M059J (cell line): ENCODE measurements at places on chromosomes 5 and 9.

GRCh38 chr5:24059006-24059405, 551.6 kb downstream of the PRDM9 start:
- DNase-seq: peak; percentile 10

DNA sequence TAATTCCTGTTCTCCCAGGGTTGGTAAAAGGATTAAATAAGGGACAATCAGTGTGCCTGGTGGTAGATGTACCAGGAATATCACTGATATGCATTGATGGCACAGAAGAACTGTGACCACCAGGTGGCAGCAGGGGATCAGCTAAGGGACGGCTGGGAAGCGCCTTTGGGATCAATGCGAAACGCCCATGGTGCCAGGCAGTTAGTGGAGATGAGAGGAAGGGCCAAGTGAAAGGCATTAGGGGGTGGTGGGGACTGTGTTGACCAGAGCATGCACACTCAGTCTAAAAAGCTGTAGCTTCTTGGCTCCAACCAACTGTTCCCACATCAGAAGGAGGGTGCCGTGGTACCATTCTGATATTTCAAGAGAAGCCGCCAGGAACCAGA, 55.6 kb downstream of the ARHGEF37 start:
- peak; percentile 66 for DNase-seq

- no peak for DNase-seq
Observed at GRCh38 chr9:77803423-77803822, 155.3 kb upstream of the GNA14 start.

DNA sequence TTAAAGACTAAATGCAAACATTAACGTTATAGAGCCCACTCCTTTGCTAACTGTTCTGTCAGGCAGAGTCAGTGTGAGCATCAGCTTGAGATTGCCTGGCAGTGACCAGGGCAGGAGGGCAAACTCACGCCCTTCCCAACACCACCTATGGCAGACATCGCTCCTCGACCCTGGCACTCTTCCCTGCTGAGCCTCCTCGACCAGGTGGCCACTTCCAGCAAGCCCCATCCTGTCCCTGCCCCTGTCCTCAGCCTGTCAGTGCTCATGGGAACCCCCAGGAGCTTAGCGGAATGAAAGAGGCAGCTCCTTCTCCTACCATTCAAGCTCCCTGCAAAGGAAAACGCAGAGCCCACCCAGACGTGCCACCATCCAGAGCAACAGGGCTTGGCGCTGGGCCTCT, 42.0 kb downstream of the PRRT1B start:
- no peak for DNase-seq

- peak; percentile 84 for DNase-seq
Observed at GRCh38 chr9:27427272-27427643, 96.8 kb upstream of the IFNK start.

- peak; percentile 99 for DNase-seq
Observed at GRCh38 chr5:150112201-150113046, 26.1 kb upstream of the CSF1R start.

DNA sequence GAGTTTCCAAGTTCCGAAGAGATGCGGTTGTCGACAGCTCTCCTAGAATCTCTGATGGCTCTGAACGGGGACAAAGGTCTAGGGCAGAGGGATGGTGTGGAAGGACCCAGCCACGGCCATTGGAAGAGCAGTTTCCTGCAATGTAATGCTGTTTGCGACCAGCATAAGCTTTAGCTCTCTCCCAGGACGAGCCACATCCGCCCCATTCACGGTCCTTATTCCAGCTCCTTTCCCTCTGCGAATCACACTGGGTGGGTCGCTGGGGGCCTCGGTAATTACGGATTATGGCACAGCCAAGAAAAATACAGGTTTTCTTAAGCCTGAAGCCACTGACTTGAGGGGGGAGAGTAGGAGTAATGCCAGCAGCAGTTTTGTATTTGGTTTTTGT, 22.7 kb downstream of the ANXA2R start:
- DNase-seq: peak; percentile 58

DNA sequence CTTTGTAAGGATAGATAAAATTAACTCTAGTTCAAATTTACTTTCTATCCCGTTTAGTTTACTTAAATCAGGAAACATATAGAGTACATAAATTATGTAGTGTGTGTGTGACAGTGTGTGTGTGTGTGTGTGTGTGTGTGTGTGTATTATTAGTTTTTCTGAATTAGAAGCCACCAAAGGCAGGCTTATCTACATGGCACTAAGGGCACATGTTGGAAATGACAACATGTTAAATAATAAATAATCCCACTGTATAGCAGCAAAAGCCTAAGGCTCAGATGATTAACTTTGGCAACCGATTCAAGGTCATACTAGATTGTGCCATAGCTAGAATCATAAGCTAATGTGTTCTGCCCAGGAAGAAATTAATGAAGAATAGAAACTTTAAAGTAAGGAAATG, 54.6 kb downstream of the MEGF9 start:
- DNase-seq: no peak

- peak; percentile 35 for DNase-seq
Observed at GRCh38 chr5:177478711-177479646, 5.5 kb upstream of the DBN1 start.

GRCh38 chr5:15495026-15495425, 5.0 kb upstream of the FBXL7 start:
- peak; percentile 32 for DNase-seq

- DNase-seq: no peak
Observed at GRCh38 chr9:69215774-69216485, 41.9 kb downstream of the TJP2 start.

- no peak for DNase-seq
Observed at GRCh38 chr5:101045689-101046088, 142.6 kb upstream of the ST8SIA4 start.

- no peak for DNase-seq
Observed at GRCh38 chr5:4882186-4882585, 257.9 kb upstream of the ADAMTS16 start.

GRCh38 chr5:132218321-132218720, 9.3 kb downstream of the P4HA2 start:
- no peak for DNase-seq

DNA sequence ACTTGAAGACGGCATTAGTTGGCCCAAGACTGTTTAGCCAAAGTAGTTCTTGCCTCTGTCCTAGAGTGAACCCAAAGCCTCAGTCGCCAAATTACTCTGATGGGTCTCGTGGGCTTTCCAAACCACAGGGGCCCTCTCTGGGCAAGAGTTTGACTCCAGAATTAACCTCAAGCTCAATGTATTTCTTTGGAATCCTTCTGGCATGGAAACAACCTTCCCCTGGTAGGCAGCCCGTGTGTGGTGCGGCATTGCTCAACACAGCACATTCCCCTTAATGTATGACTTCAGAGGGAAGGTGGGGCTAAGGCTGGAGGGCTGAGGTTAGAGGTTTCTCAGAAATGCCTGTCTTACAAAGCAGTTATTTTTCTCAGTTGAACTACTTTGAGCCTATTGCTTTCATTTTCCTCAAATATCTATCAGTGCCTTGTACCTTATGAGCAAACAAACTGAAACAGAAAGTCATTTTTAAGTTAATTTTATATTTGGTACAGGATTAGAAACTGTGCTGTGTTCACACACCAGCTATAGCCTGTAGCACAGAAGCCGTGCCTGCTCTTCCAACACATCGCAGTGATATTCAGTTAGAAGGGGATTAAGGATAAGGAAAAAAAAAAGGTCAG, 123.9 kb upstream of the HAPLN1 start:
- DNase-seq: peak; percentile 81

- no peak for DNase-seq
Observed at GRCh38 chr9:33167972-33168461, 881 bp upstream of the B4GALT1 start.

- peak; percentile 70 for DNase-seq
Observed at GRCh38 chr5:169094586-169095409, 206.1 kb downstream of the SLIT3 start.

DNA sequence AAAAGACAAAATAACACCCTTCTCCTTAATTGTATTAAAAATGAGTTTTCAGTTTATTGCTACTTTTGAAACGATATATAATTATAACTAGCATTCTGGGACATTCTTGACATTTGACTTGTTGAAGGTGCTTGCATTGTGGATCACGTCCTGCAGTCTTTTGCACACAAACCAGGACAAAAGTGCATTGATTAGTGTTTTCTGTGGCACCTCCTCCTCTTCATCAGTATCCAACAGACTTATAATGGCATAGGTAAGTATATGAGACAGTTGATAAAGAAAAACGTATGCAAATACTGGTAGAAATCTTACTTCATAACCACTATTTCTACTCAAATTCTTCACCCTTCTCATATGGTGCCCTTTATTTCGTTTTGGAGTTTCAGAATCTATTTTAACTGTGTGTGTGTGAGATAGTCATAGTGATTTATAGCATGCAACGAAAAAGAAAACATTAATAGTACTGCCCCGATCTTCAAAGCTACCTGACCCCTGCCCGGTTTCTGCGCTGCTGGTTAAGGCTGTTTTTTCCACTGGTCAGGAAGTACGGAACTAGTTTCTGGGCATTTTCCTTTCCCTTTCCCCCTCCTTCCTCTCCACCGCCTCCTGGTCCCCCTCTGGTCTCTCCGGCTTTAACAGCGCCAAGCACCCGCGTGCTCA, 639 bp upstream of the RASA1 start:
- no peak for DNase-seq

- DNase-seq: no peak
Observed at GRCh38 chr5:151935135-151935695, 10.6 kb upstream of the GLRA1 start.

GRCh38 chr9:37859043-37859442, 44.9 kb downstream of the SLC25A51 start:
- DNase-seq: no peak

- no peak for DNase-seq
Observed at GRCh38 chr9:89933578-89933977, 328.8 kb downstream of the GADD45G start.

DNA sequence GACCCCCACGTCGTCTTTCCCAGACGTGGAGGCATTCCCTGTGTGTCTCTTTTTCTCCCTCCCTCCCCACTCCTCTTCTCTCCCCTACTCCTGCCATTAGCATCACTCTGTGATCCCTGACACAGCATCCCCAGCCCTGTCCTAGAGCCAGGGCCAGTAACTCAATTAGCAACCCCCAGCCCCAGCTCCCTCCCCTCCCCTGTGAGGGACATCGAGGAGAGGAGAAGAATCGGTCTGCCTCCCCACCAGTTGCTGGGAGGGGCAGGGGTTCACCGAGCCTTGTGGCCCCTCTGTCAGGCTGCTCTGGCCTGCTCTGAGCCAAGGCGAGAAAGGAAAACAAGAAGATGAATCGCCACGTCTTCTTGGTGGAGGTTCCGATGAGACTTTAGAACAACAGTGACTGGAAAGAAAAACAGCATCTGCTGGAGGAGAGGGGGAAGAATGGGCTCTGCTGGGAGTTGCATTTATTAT, 123.1 kb downstream of the PAPPA start:
- DNase-seq: no peak

GRCh38 chr5:33441241-33442177, 744 bp downstream of the TARS1 start:
- DNase-seq: peak; percentile 46

- DNase-seq: peak; percentile 4
Observed at GRCh38 chr9:80691229-80691628, 998.1 kb downstream of the TLE1 start.

DNA sequence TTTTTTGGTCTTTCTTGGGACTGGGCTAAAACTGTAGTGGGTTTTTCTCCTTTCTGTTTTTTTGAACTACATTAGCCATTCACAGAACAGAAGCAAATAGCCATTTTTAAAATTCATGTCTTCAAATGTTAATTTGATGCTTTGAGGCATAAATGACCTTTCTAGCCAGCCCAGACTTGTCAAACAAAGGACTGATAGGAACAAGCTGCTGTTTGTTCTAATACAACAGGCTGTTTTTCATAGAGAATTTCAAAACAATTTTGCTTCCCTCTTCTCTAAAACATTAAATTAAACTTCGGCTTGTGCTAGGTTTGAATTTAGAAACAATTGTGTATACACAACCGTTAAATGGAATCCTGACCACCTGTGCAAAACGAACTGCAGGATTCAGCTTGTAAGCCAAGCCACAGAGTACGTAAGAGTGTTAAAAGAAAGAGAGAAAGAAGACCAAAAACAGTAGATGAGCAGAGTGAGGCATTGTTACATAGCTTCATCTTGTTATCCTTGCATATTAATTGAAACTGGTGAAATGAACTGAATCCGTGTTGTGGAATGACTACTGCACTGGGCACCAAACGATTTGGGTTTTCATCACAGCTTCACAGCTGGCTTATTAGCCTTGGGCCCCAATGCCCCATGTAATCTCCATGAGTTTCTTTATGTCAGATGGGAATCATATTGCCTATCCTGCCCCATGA, 100.0 kb downstream of the ZSWIM6 start:
- no peak for DNase-seq

DNA sequence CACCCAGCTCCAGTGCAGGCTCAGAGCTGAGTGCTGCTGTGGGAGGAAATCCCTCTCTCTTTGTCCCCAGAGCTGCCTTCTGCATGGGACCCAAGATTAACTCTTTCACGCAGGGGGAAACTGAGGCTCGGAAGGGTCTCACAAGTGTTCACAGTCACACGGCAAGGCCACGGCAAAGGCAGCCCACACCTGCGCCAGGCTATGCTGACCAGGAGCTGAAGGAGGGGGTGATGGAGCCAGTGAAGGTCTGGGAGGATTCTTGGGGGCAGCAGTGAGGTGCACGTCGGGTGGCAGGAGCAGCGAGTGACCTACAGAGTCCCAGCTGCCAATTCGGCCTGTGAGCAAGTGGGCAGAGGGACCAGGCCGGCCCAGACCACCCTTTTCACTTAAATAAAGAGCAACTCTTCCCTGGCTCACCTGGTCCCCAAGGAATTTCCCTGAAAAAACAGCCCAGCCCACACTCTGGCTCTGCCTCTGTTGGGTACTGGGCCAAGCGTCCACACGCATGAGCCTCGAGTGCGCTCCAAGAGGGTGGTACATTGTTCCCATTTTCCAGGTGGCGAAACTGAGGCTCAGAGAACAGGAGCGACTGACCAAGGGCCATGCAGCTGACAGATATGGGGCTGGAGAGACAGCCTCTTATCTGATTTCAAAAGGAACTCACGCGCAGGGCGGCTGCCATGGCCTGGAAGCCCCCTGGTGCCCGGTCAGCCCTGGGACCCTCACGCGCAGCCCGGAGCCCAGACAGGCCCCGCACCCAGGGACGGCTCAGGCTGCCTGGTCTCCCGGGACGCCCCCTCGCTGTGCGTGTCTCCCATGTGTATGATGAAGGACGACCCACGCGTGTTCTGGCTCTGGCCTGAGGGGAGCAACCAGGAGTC, 28.2 kb downstream of the SARDH start:
- DNase-seq: no peak

DNA sequence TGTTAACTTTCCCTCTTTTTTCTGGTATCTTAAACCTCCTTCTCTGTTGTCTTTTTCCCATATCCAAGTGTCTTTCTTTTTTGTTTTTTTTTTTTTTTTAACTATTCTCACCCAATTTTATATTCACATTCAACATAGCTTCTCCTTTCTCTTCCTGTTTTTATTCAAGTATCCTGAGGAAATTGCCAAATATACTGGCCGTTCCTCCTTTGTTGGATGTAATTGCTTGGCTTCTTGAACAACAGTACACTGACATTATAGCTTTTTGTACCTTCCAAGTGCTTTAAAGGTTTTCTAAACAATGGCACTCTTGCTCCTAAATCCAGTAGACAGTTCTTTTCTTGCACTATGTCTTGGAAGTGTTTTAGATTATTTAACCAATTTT, 1146.8 kb downstream of the MAT2B start:
- DNase-seq: no peak

- DNase-seq: peak; percentile 73
Observed at GRCh38 chr5:108681079-108681921, 66.4 kb upstream of the FER start.
